Activated naive CD8-positive, alpha-beta T cell treated with anti-CD3 and anti-CD28 coated beads, Interleukin-2, amount 50 U/mL, for 24 hours (primary cell): ENCODE measurements at places on chromosomes 5 and 9.

GRCh38 chr5:44911501-44911900, 102.8 kb downstream of the MRPS30 start:
- no peak overlapping the region for H3K4me3 ChIP-seq
- no peak for DNase-seq
- H3K27me3 ChIP-seq, result no peaks in the 10 kb centered on the region
- H3K27ac ChIP-seq, result no peak overlapping the region
- no peaks in the 10 kb centered on the region for H3K4me1 ChIP-seq
- H3K36me3 ChIP-seq, result no peaks in the 10 kb centered on the region

DNA sequence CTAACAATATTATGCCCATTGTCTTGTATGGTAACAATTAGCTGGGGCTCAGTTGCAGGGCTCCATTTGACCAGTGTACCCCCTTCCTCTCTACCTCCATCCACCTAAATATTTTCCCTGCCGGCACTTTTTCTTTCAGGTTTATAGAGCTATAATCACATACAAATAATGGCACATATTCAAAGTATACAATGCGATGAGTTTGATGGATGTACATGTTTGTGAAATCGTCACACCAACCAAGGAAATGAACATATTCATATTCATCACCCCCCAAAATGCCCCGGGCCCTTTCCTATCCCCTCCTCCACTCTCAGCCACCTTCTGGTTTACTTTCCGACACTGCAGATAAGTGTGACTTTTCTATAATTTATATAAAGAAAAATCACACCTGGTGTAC, 351.5 kb downstream of the GADD45G start:
- no peak overlapping the region for H3K27ac ChIP-seq
- no peak overlapping the region for H3K4me3 ChIP-seq
- peaks cover 16% of the 10 kb centered on the region for H3K4me1 ChIP-seq
- H3K36me3 ChIP-seq, result no peaks in the 10 kb centered on the region
- peaks cover 2% of the 10 kb centered on the region for H3K27me3 ChIP-seq

GRCh38 chr9:20356403-20357036, 265.8 kb downstream of the MLLT3 start:
- H3K4me3 ChIP-seq, result no peak overlapping the region
- no peaks in the 10 kb centered on the region for H3K27me3 ChIP-seq
- H3K27ac ChIP-seq, result peak overlapping the region; percentile 35
- peaks cover 40% of the 10 kb centered on the region for H3K36me3 ChIP-seq
- peak; percentile 51 for DNase-seq

DNA sequence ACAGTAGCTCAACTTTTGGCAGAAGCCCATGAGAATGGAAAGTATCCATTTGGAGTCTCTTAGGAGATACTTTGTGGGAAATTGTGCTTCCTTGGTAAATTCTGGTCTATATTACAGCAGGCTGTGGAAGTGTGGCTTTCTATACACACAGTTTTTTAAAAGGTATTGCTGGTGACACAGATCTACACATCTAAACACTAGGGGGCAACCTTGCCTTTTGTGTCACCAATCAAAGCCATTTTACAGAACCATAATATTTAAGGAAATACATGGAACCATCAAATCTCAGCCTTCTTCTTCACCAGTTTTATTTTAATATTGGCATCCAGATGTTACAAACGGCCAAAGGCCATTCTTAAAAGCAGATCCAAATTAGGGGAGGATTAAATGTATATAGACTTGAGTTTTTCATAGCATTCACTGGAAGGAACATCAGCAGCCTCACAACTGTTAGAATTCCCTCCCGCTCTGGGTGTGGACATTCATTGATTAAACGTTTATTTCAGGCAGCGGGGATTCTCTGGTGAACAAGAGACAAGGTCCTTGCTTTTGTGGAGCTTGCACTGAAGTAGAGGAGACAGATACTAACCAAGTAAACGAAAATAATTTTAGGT, 132.4 kb upstream of the EPB41L4A start:
- H3K27ac ChIP-seq, result no peak overlapping the region
- peak; percentile 15 for DNase-seq
- H3K27me3 ChIP-seq, result no peaks in the 10 kb centered on the region
- H3K36me3 ChIP-seq, result no peaks in the 10 kb centered on the region
- H3K4me1 ChIP-seq, result no peaks in the 10 kb centered on the region

GRCh38 chr5:77175231-77175630, 35.2 kb upstream of the PDE8B start:
- no peaks in the 10 kb centered on the region for H3K4me1 ChIP-seq
- no peak for DNase-seq
- H3K27ac ChIP-seq, result no peak overlapping the region
- H3K27me3 ChIP-seq, result peaks cover 13% of the 10 kb centered on the region
- H3K4me3 ChIP-seq, result no peak overlapping the region
- no peaks in the 10 kb centered on the region for H3K36me3 ChIP-seq

- no peak for DNase-seq
- peaks cover 9% of the 10 kb centered on the region for H3K4me1 ChIP-seq
- H3K4me3 ChIP-seq, result peak overlapping the region; percentile 71
- H3K27ac ChIP-seq, result peak overlapping the region; percentile 59
- H3K27me3 ChIP-seq, result peaks cover 1% of the 10 kb centered on the region
These were observed 6.9 kb upstream of the ZBTB5 start for GRCh38 chr9:37471942-37472684.

GRCh38 chr5:175680020-175680419, 22.1 kb downstream of the HRH2 start:
- peaks cover 36% of the 10 kb centered on the region for H3K36me3 ChIP-seq
- H3K27ac ChIP-seq, result no peak overlapping the region
- DNase-seq, result no peak
- no peaks in the 10 kb centered on the region for H3K27me3 ChIP-seq
- H3K4me3 ChIP-seq, result no peak overlapping the region

GRCh38 chr5:56698463-56699381, 116.6 kb upstream of the MAP3K1 start:
- H3K4me3 ChIP-seq, result no peak overlapping the region
- no peak overlapping the region for H3K27ac ChIP-seq
- H3K27me3 ChIP-seq, result no peaks in the 10 kb centered on the region
- no peak for DNase-seq
- H3K4me1 ChIP-seq, result peaks cover 30% of the 10 kb centered on the region

DNA sequence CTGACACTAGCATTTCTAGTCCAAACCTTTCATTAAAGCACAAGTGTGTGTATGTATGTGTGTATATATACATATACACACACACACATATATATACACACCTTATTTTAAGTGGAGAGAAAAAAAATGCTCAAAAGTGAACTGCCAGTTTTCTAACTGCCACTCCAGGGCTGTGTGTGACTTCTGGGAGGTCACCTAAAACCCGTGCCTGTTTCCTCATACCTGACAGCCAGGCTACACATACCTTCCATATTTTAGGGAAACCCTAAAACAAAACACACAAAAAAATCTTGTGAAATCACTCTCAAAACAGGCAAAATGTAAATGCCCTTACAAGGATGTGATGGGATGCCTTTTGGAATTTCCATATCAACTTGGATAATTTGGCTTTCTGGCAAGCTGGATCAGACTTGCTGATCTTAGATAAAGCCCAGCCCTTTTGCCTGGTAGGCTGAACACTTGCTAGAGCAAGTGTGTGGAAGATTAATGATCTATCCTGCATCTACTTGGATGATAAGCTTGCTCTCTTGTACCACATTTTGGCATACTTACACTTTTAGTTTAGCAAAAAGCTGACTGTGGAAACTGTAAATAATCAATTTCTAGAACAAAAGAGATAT, 127.8 kb downstream of the GNAQ start:
- no peak overlapping the region for H3K4me3 ChIP-seq
- no peak for DNase-seq
- no peak overlapping the region for H3K27ac ChIP-seq
- H3K4me1 ChIP-seq, result peaks cover 33% of the 10 kb centered on the region
- no peaks in the 10 kb centered on the region for H3K27me3 ChIP-seq
- H3K36me3 ChIP-seq, result peaks cover 3% of the 10 kb centered on the region

DNA sequence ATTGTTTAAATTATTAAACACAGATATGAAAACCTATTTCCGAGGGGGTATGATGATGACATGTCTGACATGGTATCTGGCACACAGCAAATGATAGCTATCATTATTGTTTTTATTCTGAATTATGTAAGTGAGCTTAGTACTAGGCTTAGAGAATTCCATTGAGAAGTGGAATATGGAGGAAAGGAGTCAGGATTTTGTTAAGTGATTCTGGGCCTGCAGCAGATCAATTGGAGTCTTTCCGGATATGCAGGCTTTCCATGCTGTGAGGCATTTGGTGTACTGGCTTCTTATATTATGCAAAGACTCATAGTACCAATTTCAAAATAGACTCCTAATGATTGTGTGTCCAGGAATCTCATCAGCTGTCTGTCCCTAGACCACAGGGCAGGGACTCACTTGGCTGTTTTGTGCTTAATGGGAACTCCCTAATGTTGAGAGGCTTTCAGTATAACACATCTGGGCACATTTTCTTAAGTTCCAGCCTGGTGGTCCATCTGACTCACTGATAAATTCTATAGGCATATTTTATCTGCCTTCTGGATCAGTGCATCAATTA, 180.0 kb upstream of the KLF9 start:
- no peaks in the 10 kb centered on the region for H3K36me3 ChIP-seq
- no peak overlapping the region for H3K4me3 ChIP-seq
- H3K4me1 ChIP-seq, result no peaks in the 10 kb centered on the region
- DNase-seq, result no peak
- no peak overlapping the region for H3K27ac ChIP-seq
- no peaks in the 10 kb centered on the region for H3K27me3 ChIP-seq

GRCh38 chr9:94928691-94929368, 202.3 kb downstream of the AOPEP start:
- H3K36me3 ChIP-seq, result no peaks in the 10 kb centered on the region

DNA sequence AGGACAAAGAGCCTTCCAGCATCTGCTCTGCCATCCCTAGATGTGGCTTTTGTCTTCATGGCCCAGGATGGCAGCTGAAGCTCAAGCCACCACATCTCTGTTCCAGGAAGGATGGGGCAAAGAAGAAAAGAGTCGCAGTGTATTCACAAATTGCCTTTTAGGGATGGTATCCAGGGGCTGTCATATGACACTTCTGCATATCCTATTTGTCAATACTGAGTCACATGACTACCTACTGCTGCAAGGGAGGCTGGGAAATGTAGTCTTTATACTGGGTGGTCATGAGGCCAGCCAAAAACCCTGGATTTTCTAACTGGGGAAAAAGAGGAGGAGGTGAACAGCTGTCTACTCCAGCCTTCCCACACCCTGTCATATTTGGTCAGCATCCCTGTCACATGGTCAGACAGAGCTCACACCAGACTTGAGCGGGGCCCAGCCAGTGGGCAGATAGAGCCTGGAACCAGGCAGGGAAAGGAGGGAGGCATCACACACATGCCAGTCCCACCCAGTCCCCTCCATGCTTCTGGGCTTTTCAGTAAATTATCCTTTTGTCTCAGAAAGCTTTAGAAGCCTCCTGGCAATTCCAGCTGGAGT, 52.0 kb downstream of the OLFM1 start:
- DNase-seq, result no peak
- peaks cover 11% of the 10 kb centered on the region for H3K27me3 ChIP-seq
- H3K36me3 ChIP-seq, result no peaks in the 10 kb centered on the region

DNA sequence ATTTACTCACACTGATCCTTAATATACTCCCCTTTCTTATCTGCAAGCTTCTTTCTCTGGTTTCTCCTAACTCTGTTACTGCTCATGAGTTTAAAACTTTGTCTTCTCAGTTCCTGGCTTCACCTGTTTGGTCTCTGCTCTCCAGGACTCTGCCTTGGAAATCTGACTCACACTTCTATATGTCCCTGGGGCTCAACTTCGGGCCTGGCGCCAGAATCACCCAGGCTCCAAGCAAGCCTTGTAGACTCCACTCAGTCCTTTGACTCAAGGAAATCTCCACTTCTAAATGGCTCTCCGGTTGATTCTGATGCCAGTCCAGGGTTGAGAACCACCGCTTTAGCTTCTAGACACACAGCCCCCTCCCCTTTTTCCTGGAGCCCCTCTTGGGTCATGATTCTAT, 57.8 kb downstream of the TMC1 start:
- H3K4me3 ChIP-seq, result no peak overlapping the region
- peaks cover 32% of the 10 kb centered on the region for H3K4me1 ChIP-seq
- H3K27ac ChIP-seq, result no peak overlapping the region
- H3K36me3 ChIP-seq, result no peaks in the 10 kb centered on the region
- H3K27me3 ChIP-seq, result no peaks in the 10 kb centered on the region
- DNase-seq, result no peak

GRCh38 chr5:129996896-129997295, 92.6 kb downstream of the CHSY3 start:
- no peak overlapping the region for H3K27ac ChIP-seq
- H3K27me3 ChIP-seq, result no peaks in the 10 kb centered on the region
- no peaks in the 10 kb centered on the region for H3K4me1 ChIP-seq
- DNase-seq, result no peak
- H3K4me3 ChIP-seq, result no peak overlapping the region
- H3K36me3 ChIP-seq, result no peaks in the 10 kb centered on the region

GRCh38 chr5:115557667-115558387, 13.3 kb upstream of the FEM1C start:
- H3K27ac ChIP-seq, result no peak overlapping the region
- DNase-seq, result no peak
- H3K36me3 ChIP-seq, result no peaks in the 10 kb centered on the region
- H3K27me3 ChIP-seq, result peaks cover 5% of the 10 kb centered on the region
- H3K4me3 ChIP-seq, result no peak overlapping the region

- no peak overlapping the region for H3K4me3 ChIP-seq
- no peaks in the 10 kb centered on the region for H3K36me3 ChIP-seq
These were observed 755.7 kb downstream of the TLR4 start for GRCh38 chr9:118459913-118460312.

GRCh38 chr9:32419921-32420320, 35.5 kb downstream of the ACO1 start:
- H3K27me3 ChIP-seq, result no peaks in the 10 kb centered on the region
- peaks cover 13% of the 10 kb centered on the region for H3K36me3 ChIP-seq

GRCh38 chr9:131020388-131020787, 11.4 kb downstream of the LAMC3 start:
- no peak overlapping the region for H3K4me3 ChIP-seq
- DNase-seq, result no peak
- H3K36me3 ChIP-seq, result no peaks in the 10 kb centered on the region

DNA sequence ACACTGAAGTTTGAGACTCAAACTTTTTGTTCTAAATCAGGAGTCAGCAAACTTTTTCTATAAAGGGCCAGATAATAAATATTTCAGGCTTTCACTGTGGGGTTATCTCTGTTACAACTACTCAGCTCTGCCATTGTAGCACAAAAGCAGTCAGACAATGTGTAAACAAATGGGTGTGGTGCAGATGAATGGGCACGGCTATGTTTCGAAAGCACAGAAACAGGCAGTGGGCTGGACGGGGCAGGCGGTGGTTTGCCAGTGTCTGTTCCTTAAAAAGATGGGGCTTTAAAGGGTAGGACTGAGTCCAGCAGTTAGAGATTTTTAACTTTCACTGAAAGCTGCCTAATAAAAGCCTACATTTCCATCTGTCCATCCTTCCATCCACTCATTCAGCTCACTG, 48.9 kb downstream of the PFDN1 start:
- DNase-seq, result no peak
- H3K4me3 ChIP-seq, result no peak overlapping the region
- peaks cover 18% of the 10 kb centered on the region for H3K36me3 ChIP-seq
- H3K27ac ChIP-seq, result no peak overlapping the region
- peaks cover 32% of the 10 kb centered on the region for H3K4me1 ChIP-seq
- no peaks in the 10 kb centered on the region for H3K27me3 ChIP-seq

GRCh38 chr5:121138495-121138907, 674.4 kb downstream of the PRR16 start:
- no peak overlapping the region for H3K4me3 ChIP-seq
- no peak overlapping the region for H3K27ac ChIP-seq
- H3K27me3 ChIP-seq, result no peaks in the 10 kb centered on the region
- no peak for DNase-seq
